ENCODE measurements at places on chromosomes 7 and 10. TPM values are rescaled to one million over a fixed set of nuclear protein-coding genes. Genes with fewer than 3 reads are reported as not detected.

The MUC12 gene
- 0.60 TPM for total RNA-seq

The CCDC172 gene
- total RNA-seq, result not detected

The SPDYE5 gene
- not detected for total RNA-seq

The SLC26A5 gene
- not detected for total RNA-seq
